ENCODE measurements at places on chromosomes 7 and 10.

DNA sequence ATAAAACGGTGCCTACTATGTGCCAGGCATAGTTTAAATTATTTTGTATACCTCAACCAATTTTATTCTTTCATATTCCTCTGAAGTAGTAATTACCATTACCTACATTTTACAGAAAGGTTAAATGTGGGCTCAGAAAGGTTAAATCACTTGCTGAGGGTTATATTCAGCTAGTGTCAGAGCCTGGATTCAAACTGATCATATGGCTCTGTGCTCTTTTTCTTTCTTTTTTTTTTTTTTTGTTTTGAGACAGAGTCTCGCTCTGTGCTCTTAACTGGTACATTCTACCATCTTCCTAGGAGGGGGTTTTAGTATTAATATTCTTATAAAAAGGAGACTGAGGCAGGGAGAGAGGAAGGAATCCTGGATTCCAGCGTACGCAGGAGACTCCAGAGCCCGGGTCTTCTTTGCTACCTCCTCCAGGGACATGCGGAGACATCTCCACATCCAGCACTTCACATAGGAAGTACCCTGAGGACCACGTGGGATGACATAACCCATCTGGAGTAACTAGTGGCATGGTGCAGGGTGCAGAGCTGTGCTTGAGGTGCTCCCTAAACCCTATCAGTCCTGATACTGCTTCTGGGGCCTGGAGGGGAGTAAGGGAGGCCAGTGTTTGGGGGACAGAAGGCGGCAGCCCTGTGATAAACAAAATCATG, 29.6 kb upstream of the ATXN7L1 start:
- DNase-seq, result no peak

GRCh38 chr10:77004917-77005564, 632.6 kb downstream of the KCNMA1 start:
- no peak for DNase-seq

DNA sequence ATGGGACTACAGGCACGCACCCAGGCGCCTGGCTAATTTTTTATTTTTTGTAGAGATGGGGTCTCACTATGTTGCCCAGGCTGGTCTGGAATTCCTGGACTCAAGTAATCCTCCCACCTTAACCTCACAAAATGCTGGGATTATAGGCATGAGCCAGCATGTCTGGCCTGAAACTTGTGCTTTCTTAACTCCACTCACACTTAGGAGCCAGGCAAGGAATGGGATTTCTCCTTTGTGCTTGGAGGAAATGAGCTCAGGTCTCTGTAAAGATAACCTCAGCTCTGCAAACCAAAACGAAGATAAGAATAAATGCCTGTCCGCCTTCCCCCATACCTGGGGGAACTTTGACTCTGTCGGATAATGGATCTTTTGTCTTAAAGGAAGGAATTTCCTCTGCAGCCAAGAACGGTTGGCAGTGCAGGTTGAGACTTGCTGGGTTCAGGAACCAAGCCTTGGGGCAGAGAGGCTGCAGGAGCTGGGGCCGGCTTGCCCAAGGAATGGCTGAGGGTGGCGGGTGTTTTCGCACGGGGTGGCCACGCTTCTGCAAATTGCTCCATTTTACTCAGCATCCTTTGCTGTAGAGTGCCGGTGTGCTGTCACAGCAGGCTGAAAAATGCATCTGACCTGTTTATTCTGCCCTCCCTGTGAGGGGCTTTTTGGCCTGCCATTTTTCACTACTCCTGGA, 174.2 kb downstream of the KIAA1217 start:
- no peak for DNase-seq

DNA sequence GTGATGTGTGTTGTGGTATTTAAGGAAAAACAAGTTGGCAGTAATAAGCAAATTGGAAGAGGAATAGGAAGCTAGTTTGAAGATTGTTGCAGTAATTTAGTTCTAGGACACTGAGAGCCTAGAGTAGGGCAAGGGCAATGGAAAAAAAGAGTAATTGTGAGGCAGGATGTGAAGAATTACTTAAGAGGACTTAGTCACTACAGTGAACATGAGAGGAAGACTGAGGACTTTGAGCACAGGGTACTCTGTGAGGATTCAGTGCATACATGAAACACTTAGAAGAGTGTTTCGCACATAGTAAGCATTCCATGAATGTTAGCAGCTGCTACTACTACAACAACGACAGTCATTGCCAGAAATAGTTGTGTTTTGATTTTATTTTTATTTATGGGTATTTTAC, 30.9 kb upstream of the DKK1 start:
- no peak for DNase-seq

DNA sequence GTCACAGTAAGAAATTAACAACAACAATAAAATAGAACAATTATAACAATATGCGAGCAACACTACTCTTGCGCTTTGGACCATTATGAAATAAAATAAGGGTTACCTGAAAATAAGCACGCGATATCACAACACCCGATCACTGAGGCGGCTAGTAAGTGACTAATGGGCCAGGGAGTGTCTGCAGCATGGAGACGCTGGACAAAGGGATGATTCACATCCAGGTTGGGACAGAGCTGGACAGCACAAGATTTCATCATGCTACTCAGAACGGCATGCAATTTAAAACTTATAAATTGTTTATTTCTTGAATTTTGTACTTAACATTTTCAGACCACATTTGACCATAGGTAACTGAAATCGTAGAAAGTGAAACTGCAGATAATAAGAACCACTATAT, 15.6 kb downstream of the HIBADH start:
- DNase-seq, result no peak

GRCh38 chr10:20274571-20274970, 458.3 kb downstream of the PLXDC2 start:
- no peak for DNase-seq

DNA sequence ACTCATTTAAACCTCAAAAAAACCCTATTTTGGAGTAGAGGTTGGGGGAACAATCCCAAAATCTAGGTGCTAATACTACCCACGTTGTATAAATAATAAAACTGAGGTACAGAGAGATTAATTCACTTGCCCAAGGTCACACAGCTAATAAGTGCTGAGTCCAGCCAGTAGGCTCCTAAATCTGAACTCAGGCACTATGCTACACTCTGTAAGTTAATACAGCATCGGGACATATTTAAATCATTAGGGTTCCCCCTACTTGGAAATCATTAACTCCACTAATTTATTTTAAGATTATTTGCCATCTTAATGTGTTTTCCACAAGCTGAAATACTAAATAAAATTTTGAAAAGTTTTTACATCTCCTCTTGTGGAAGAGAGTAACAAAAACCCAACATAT, 24.2 kb downstream of the PIP4K2A start:
- no peak for DNase-seq

DNA sequence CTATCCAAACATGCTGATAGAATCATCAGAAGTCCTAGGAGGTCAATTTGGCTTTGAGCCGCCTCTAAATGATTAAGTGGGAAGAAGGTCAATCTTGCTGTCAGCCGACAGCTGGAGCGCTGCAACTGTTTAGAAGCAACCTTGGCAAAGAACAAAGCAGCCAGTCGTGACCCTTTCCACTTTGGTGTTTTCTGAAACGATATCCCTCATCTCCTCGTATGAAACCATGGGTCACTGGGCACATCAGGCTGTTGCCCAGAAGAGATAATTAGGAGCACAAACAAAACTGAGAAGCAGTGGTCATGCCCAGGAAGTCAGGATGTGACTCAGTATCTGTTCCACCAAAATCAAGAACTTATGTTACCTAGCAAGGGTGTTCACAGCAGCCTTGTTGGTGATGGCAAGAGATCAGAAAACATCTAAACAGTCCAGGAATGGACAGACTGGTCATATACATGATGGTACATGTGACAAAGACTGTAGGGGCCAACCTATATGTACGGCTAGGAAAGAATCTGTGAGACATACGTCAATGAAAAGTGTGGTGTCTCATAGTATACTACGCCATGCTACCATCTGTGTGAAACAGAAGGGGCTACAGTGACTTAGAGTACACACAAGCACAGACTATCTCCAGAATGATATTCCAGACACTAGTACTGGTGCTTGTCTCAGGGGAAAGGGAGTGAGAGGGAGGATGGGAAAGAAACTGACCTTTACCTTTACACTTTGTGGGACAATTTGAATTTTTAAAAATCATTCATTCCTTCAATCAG, 22.4 kb downstream of the STN1 start:
- no peak for DNase-seq

GRCh38 chr10:18616337-18616736, 35.0 kb downstream of the NSUN6 start:
- DNase-seq, result no peak

DNA sequence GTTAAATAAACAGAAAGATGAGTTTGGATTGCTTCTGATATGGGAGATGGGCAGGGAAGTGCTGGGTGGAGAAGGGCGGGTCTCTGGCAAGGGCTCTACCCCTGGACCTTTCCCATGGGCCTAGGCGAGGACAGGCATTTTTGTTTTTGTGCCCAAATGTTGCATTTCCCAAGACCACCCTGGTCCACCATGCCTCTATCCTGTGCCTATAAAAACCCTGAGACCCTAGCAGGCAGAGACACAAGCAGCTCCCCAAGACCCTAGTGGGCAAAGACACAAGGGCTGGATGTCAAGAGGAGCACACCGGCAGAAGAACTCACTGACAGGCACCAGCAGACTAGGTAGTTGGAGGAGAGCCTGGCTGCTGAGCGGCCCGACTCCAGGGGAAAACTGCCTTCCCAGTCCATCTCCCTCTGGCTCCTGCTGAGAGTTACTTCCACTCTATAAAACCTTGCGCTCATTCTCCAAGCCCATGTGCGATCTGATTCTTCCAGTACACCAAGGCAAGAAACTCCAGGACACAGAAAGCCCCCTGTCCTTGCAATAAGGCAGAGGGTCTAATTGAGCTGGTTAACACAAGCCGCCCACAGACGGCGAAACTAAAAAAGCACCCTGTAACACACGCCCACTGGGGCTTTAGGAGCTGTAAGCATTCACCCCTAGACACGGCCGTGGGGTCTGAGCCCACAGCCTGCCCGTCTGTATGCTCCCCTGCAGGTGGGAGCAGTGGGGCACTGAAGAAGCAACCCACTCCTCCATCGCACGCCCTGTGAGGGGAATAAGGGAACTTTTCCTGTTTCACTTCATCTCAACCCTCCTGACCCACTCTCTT, 291.4 kb downstream of the PTPRN2 start:
- no peak for DNase-seq

- DNase-seq, result no peak
These were observed 349.8 kb downstream of the TCERG1L start for GRCh38 chr10:130961506-130962239.

Data from CD4-positive, alpha-beta T cell treated with Interleukin-15 for 4 hours (primary cell).